Effector memory CD4-positive, alpha-beta T cell (primary cell): ENCODE measurements at places on chromosomes 4 and X.

DNA sequence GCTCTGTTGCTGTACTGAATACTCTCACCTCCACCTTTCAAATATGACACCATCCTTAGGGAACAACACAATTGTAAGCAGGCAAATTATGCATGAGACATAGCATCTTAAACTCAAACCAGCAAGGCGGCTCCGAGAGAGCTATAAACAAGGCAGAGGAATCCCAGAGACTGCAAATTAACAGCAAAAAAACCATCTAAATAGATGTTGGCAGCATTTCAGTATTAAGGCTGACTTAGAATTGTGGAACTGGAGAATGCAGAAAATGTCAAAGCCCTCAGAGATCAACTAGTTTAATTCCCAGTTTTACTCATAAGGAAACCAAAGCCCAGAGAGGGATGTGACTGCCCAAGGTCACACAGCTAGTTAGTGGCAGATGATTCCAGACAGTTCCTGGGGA, 37.2 kb upstream of the SPANXC start:
- no peaks in the 10 kb centered on the region for H3K27me3 ChIP-seq
- H3K27ac ChIP-seq, result no peak overlapping the region
- no peak for DNase-seq
- H3K4me3 ChIP-seq, result no peak overlapping the region
- H3K4me1 ChIP-seq, result no peaks in the 10 kb centered on the region
- no peaks in the 10 kb centered on the region for H3K36me3 ChIP-seq

GRCh38 chrX:153668423-153669173, 5.0 kb downstream of the PNCK start:
- H3K36me3 ChIP-seq, result no peaks in the 10 kb centered on the region
- H3K4me3 ChIP-seq, result no peak overlapping the region
- H3K27me3 ChIP-seq, result no peaks in the 10 kb centered on the region
- no peak overlapping the region for H3K27ac ChIP-seq
- no peaks in the 10 kb centered on the region for H3K4me1 ChIP-seq

DNA sequence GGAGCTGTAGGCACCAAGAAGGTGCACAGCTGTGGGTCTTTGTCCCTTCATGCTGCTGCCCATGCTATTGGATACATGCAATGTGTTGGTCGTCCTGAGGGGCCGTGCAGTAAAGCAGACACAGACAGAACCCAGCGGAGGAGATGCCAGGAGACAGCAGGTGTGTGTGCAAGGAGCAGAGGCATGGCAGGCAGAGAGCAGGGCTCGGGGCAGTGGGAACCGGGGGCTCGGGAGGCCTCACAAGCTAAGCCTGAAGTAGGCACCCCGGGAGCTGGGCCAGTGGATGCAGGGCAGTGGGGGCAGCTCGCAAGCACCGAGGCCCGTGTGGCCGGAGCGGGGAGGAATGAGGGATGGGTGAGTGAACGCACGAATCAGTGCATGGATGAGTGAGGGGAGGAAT, 13.2 kb downstream of the HTRA3 start:
- no peak overlapping the region for H3K27ac ChIP-seq
- H3K4me1 ChIP-seq, result no peaks in the 10 kb centered on the region
- no peaks in the 10 kb centered on the region for H3K27me3 ChIP-seq
- no peak for DNase-seq

- peaks cover 20% of the 10 kb centered on the region for H3K4me1 ChIP-seq
- H3K27ac ChIP-seq, result peak overlapping the region; percentile 56
- H3K36me3 ChIP-seq, result no peaks in the 10 kb centered on the region
- H3K27me3 ChIP-seq, result no peaks in the 10 kb centered on the region
- peak overlapping the region; percentile 84 for H3K4me3 ChIP-seq
Observed at GRCh38 chr4:56434599-56435139, 746 bp downstream of the PPAT start.

- no peaks in the 10 kb centered on the region for H3K36me3 ChIP-seq
- no peak overlapping the region for H3K27ac ChIP-seq
- H3K4me1 ChIP-seq, result no peaks in the 10 kb centered on the region
- no peaks in the 10 kb centered on the region for H3K27me3 ChIP-seq
Observed at GRCh38 chr4:22192084-22192511, 243.5 kb upstream of the KCNIP4 start.

- H3K4me3 ChIP-seq, result no peak overlapping the region
- no peaks in the 10 kb centered on the region for H3K27me3 ChIP-seq
- no peak for DNase-seq
- H3K4me1 ChIP-seq, result no peaks in the 10 kb centered on the region
- no peaks in the 10 kb centered on the region for H3K36me3 ChIP-seq
Observed at GRCh38 chr4:3706565-3707422, 59.4 kb upstream of the ADRA2C start.

DNA sequence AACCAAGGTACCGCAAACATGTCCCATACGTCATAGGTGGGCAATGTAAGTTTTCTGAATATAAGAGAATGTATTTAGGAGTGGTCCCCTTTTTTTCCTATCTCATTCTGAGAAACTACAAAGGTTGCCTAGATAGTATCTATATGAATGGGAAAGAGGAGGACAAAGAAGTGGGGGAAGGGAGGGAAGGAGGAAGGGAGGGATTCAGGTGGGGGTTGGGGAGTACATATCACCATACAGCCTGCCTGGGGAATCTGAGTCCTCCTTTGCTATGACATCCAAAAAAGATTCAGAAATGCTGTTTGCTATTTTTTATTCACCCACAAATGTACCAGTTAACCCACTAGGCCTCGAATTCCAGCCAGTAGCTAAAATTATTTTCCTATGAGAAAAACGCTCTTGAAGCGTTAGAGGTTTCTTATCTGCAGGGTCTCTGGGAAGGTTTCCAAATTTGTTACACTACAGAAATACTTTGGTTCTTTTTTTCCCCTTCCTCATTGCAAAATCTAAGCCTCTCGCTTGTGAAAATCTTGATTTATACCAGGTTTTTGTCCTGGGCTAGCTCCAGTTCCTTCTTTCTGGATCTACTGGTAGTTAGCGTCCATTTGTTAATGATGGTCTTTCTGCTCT, 212.9 kb downstream of the NSUN7 start:
- no peak for DNase-seq
- no peak overlapping the region for H3K27ac ChIP-seq
- H3K4me3 ChIP-seq, result no peak overlapping the region
- H3K36me3 ChIP-seq, result no peaks in the 10 kb centered on the region
- no peaks in the 10 kb centered on the region for H3K27me3 ChIP-seq

DNA sequence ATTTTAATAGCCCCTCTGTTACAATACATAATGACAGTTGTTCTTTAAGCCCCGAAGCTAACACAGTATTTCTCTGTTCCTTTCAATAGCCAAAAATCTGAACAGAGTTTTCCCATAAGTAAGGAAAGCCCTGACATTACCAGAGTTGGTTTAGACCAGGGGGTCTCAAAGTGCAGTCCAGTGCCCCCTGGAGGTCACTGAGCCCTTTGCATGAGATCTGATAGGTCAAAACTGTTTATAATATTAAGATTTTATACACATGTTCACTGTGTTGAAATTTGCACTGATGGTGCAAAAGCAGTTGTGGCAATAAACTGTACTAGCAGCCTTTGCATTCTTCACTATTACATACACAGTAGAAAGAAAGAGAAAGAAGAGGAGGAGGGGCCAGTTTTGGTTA, 177.1 kb downstream of the SPANXN3 start:
- no peaks in the 10 kb centered on the region for H3K27me3 ChIP-seq
- H3K27ac ChIP-seq, result no peak overlapping the region
- DNase-seq, result no peak
- no peaks in the 10 kb centered on the region for H3K4me1 ChIP-seq

DNA sequence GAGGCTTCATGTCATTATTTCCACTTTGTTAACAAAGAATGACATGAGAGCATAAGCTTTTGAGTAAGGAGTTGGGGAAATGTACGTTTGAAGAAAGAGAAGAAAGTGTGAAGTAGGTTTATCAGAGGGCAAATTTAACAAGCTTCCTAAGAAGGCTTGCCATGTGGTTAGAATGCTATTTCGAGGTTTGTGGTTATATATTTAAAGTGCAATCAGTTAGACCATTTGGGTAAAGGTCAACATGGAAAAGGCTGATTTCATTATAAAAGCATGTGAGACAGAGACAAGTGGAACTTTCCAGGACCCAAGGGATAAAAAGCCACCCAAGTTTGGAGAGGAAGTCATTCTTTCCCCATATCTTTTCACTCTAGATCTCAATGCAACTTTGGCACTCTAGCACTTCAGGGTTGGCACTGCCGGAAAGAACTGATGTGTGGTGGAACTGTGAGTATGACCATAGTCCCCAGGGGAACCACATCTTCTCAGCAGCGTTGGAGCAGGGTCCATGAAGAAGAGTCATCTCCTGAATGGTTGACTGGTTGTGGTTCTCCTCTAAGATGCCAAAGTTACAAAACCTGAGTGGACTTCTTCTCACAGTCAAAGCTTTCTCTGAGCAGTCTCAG, 529.9 kb downstream of the MID1IP1 start:
- peaks cover 10% of the 10 kb centered on the region for H3K4me1 ChIP-seq
- no peak overlapping the region for H3K4me3 ChIP-seq
- no peak for DNase-seq
- no peaks in the 10 kb centered on the region for H3K36me3 ChIP-seq
- H3K27ac ChIP-seq, result no peak overlapping the region
